ENCODE measurements at places on chromosomes 7 and 10.
A peak's percentile ranks its signal among the peaks of the same experiment; 100 is the strongest.

- H3K4me1 ChIP-seq: peaks cover 63% of the 10 kb centered on the region
- peak overlapping the region; percentile 76 for H3K27ac ChIP-seq
- peaks cover 26% of the 10 kb centered on the region for H3K36me3 ChIP-seq
Observed at GRCh38 chr7:21430575-21430954, 2.7 kb downstream of the SP4 start.

GRCh38 chr10:73506491-73506890, 10.7 kb upstream of the PPP3CB start:
- peaks cover 15% of the 10 kb centered on the region for H3K36me3 ChIP-seq
- no peaks in the 10 kb centered on the region for H3K27me3 ChIP-seq
- no peak for DNase-seq
- H3K4me3 ChIP-seq: no peak overlapping the region
- peak overlapping the region; percentile 92 for H3K27ac ChIP-seq
- H3K4me1 ChIP-seq: peaks cover 20% of the 10 kb centered on the region

GRCh38 chr10:97531401-97531986, 32.8 kb downstream of the UBTD1 start:
- H3K4me3 ChIP-seq: no peak overlapping the region
- H3K4me1 ChIP-seq: peaks cover 12% of the 10 kb centered on the region
- peak overlapping the region; percentile 88 for H3K27ac ChIP-seq
- peaks cover 6% of the 10 kb centered on the region for H3K36me3 ChIP-seq
- no peaks in the 10 kb centered on the region for H3K27me3 ChIP-seq
- DNase-seq: no peak

DNA sequence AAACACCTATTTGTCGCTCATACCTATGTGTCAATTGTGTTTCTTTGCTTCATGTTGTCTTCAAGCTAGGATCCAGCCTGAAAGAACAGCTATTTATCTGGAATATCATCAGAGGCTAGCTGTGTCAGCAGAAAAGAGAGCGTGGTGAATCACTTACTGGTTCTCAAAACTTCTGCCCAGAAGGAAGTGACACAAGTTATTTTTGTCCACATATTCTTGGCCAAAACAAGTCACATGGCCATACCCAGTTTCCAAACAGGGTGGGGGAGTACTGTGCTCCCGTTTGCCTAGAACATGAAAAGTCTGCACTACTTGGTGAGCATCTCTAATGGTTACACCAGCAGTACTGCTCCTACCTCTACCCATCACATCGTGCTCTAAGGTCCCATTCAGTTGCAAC, 160.9 kb upstream of the CSTF2T start:
- H3K36me3 ChIP-seq: peaks cover 10% of the 10 kb centered on the region
- peaks cover 42% of the 10 kb centered on the region for H3K27me3 ChIP-seq
- no peak overlapping the region for H3K27ac ChIP-seq
- DNase-seq: no peak
- peaks cover 10% of the 10 kb centered on the region for H3K4me1 ChIP-seq

GRCh38 chr10:112562809-112563663, 116.0 kb downstream of the VTI1A start:
- H3K27ac ChIP-seq: no peak overlapping the region
- H3K4me1 ChIP-seq: peaks cover 47% of the 10 kb centered on the region
- H3K4me3 ChIP-seq: no peak overlapping the region
- no peaks in the 10 kb centered on the region for H3K36me3 ChIP-seq
- no peaks in the 10 kb centered on the region for H3K27me3 ChIP-seq

GRCh38 chr7:101582971-101583370, 46.1 kb downstream of the MYL10 start:
- no peak overlapping the region for H3K4me3 ChIP-seq
- H3K27ac ChIP-seq: no peak overlapping the region
- DNase-seq: no peak
- H3K27me3 ChIP-seq: peaks cover 21% of the 10 kb centered on the region
- peaks cover 14% of the 10 kb centered on the region for H3K36me3 ChIP-seq

- no peak for DNase-seq
- peak overlapping the region; percentile 60 for H3K27ac ChIP-seq
- no peak overlapping the region for H3K4me3 ChIP-seq
- H3K36me3 ChIP-seq: peaks cover 25% of the 10 kb centered on the region
Observed at GRCh38 chr10:69359594-69359993, 57.1 kb downstream of the TACR2 start.

DNA sequence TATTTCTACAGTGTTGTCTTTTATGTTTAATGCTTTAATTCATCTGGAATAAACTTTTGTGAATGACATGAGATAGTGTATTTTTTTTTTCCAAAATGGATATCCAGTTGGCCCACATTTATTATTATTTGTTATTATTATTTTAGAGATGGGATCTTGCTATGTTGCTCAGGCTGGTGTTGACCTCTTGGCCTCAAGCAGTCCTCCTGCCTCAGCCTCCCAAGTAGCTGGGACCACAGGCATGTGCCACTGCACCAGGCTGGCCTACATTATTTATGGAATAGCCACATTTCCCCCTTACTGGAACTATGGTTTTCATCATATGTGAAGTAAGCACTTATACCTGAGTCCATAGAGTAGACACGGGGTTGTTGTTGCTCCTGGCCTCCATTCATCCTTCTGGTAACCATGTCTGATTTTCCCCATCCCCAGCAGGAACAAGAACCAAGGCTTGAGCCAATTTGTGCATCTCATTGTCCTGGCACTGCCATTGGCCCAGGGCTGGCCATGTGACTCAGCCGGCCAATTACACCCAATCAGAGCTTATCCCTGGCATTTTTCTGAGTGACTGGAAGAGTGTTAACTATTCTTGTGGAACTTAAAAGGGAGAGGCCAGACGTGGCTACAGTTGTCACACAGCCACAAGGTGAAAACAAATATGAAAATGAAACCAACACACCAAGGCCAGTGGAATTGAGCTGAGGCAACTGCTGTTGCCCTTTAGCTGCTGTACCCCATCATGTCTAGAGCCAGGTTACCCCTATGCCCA, 23.1 kb downstream of the PRF1 start:
- no peak overlapping the region for H3K27ac ChIP-seq
- no peak for DNase-seq
- no peaks in the 10 kb centered on the region for H3K36me3 ChIP-seq
- no peak overlapping the region for H3K4me3 ChIP-seq
- H3K4me1 ChIP-seq: peaks cover 9% of the 10 kb centered on the region

GRCh38 chr7:117796889-117797288, 76.4 kb downstream of the CTTNBP2 start:
- no peak for DNase-seq
- H3K27me3 ChIP-seq: no peaks in the 10 kb centered on the region
- H3K36me3 ChIP-seq: peaks cover 7% of the 10 kb centered on the region
- H3K4me3 ChIP-seq: no peak overlapping the region
- peaks cover 39% of the 10 kb centered on the region for H3K4me1 ChIP-seq

DNA sequence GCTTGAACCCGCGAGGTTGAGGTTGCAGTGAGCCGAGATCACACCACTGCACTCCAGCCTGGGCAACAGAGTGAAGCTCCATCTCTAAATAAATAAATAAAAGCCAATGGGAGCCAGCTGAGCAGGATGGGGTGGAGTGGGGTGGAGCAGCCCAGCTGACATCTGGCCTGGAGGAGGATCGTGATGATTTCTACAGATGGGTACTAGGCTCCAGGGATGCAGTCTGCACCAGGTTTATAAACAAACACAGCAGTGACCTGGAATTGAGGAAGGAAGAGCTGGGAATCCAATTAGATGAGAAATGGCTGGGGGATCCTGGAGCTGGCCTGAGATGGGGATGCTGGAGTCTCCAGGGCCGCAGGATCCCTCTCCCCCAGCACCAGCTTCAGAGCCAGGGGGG, 7.3 kb upstream of the GRIFIN start:
- no peak for DNase-seq
- no peaks in the 10 kb centered on the region for H3K27me3 ChIP-seq
- no peak overlapping the region for H3K4me3 ChIP-seq
- no peaks in the 10 kb centered on the region for H3K36me3 ChIP-seq

- no peak overlapping the region for H3K4me3 ChIP-seq
- H3K27ac ChIP-seq: peak overlapping the region; percentile 66
- H3K27me3 ChIP-seq: no peaks in the 10 kb centered on the region
- peaks cover 69% of the 10 kb centered on the region for H3K4me1 ChIP-seq
- H3K36me3 ChIP-seq: peaks cover 22% of the 10 kb centered on the region
Observed at GRCh38 chr7:105006367-105007136, 7.5 kb upstream of the KMT2E start.

GRCh38 chr10:122331615-122332446, 42.7 kb upstream of the PLEKHA1 start:
- no peak overlapping the region for H3K4me3 ChIP-seq
- H3K27ac ChIP-seq: no peak overlapping the region
- peaks cover 14% of the 10 kb centered on the region for H3K4me1 ChIP-seq
- H3K27me3 ChIP-seq: peaks cover 3% of the 10 kb centered on the region
- DNase-seq: no peak
- H3K36me3 ChIP-seq: no peaks in the 10 kb centered on the region

GRCh38 chr10:69578508-69578991, 5.3 kb upstream of the NEUROG3 start:
- H3K27ac ChIP-seq: no peak overlapping the region
- peaks cover 85% of the 10 kb centered on the region for H3K27me3 ChIP-seq
- DNase-seq: peak; percentile 47

DNA sequence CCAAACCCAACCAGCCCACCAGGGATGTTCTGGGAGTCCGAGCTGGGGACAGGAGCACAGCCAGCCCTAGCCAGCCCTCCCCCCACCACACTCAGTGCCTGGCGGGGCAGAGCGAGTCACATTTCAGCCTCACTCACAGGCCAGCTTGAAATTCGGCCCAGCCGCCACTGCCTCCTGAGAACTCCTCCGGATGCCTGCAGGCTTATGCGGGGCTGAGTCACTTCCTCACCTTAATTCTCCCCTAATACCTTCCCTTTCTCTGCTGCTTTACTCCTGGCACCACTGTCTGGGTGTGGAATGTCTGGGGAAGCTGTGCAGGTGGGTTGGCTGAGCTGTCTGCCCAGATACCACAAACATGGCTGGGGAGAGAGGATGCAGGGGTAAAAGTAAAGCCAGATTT, 22.6 kb upstream of the DLG5 start:
- H3K4me1 ChIP-seq: peaks cover 14% of the 10 kb centered on the region
- peak overlapping the region; percentile 97 for H3K27ac ChIP-seq
- H3K27me3 ChIP-seq: 0 out of 2 replicates have a peak, but pooled peaks cover 3% of the 10 kb centered on the region
- H3K36me3 ChIP-seq: peaks cover 21% of the 10 kb centered on the region
- peak overlapping the region; percentile 30 for H3K4me3 ChIP-seq
- peak; percentile 84 for DNase-seq

- H3K4me1 ChIP-seq: peaks cover 17% of the 10 kb centered on the region
- peak overlapping the region; percentile 66 for H3K27ac ChIP-seq
- no peaks in the 10 kb centered on the region for H3K27me3 ChIP-seq
- H3K4me3 ChIP-seq: no peak overlapping the region
Observed at GRCh38 chr10:32141018-32141807, 85.0 kb upstream of the KIF5B start.

GRCh38 chr7:18295781-18296423, 199.6 kb upstream of the HDAC9 start:
- H3K36me3 ChIP-seq: no peaks in the 10 kb centered on the region
- no peak overlapping the region for H3K27ac ChIP-seq
- H3K4me3 ChIP-seq: no peak overlapping the region
- H3K27me3 ChIP-seq: no peaks in the 10 kb centered on the region

DNA sequence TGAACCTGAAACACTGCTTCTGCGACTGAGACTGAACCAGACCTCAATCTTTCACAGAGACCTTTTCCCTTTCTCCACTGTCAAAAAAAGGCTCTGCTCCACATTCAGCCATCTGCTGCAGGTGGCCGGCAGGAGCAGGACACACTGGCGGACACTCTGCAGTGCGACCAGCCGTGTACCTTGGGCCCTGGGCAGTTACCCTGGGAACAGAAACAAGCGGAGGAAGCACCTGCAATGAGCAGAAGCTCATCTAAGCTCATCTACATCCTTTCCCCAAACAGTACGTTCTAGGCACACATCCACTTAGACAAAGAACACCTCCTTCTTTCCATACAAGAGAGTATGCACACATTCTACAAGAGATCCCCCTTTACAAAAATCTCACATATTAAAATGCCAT, 22.8 kb downstream of the VOPP1 start:
- DNase-seq: no peak
- H3K27me3 ChIP-seq: no peaks in the 10 kb centered on the region
- 0 out of 2 replicates have a peak overlapping the region, but pooled peaks have one; percentile 55 for H3K27ac ChIP-seq

- DNase-seq: no peak
- peaks cover 3% of the 10 kb centered on the region for H3K4me1 ChIP-seq
- no peaks in the 10 kb centered on the region for H3K36me3 ChIP-seq
- no peak overlapping the region for H3K4me3 ChIP-seq
Observed at GRCh38 chr10:11907914-11908313, 84.8 kb downstream of the PROSER2 start.

GRCh38 chr7:97167176-97167575, 49.7 kb downstream of the SDHAF3 start:
- peaks cover 27% of the 10 kb centered on the region for H3K4me1 ChIP-seq
- H3K27ac ChIP-seq: peak overlapping the region; percentile 82
- DNase-seq: no peak
- peaks cover 56% of the 10 kb centered on the region for H3K36me3 ChIP-seq

- no peak overlapping the region for H3K27ac ChIP-seq
- H3K27me3 ChIP-seq: no peaks in the 10 kb centered on the region
- no peaks in the 10 kb centered on the region for H3K36me3 ChIP-seq
- no peak overlapping the region for H3K4me3 ChIP-seq
- peaks cover 12% of the 10 kb centered on the region for H3K4me1 ChIP-seq
Observed at GRCh38 chr7:17680943-17681351, 259.3 kb downstream of the SNX13 start.

GRCh38 chr10:73905256-73906020, 5.5 kb upstream of the PLAU start:
- peak overlapping the region; percentile 55 for H3K27ac ChIP-seq
- no peak overlapping the region for H3K4me3 ChIP-seq
- H3K4me1 ChIP-seq: peaks cover 52% of the 10 kb centered on the region
- no peak for DNase-seq
- no peaks in the 10 kb centered on the region for H3K36me3 ChIP-seq

GRCh38 chr7:87188930-87189329, 30.6 kb downstream of the TMEM243 start:
- DNase-seq: no peak
- no peaks in the 10 kb centered on the region for H3K4me1 ChIP-seq
- H3K4me3 ChIP-seq: no peak overlapping the region

- H3K4me1 ChIP-seq: peaks cover 33% of the 10 kb centered on the region
- no peak overlapping the region for H3K4me3 ChIP-seq
- no peaks in the 10 kb centered on the region for H3K36me3 ChIP-seq
- DNase-seq: no peak
Observed at GRCh38 chr10:20041931-20042330, 225.7 kb downstream of the PLXDC2 start.

- no peak overlapping the region for H3K4me3 ChIP-seq
- H3K27me3 ChIP-seq: no peaks in the 10 kb centered on the region
- no peak for DNase-seq
- no peaks in the 10 kb centered on the region for H3K4me1 ChIP-seq
- peaks cover 68% of the 10 kb centered on the region for H3K36me3 ChIP-seq
Observed at GRCh38 chr10:63169624-63170023, 36.5 kb downstream of the NRBF2 start.

Data from WTC11 (cell line).